ENCODE measurements at places on chromosomes 1 and 21.

GRCh38 chr1:243882276-243882675, 32.2 kb upstream of the AKT3 start:
- no peak for DNase-seq

DNA sequence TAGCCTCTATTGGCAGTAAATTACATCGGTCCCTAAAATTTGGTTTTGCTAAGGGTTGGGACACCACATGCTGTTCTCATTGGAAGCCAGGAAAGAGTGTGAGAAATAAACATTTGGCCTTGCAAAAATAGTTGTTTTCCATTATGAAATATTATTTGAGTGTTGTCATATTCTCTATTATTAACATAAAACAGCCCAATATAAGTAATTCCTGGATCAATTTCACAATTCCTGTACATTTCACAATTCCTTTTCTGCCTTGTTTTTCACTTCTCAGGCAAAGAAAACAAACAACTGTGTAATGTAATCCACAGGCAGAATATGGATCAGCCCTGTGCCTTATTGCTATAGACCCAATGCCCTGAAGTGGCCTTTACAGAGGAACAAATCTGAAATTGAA, 40.5 kb downstream of the C1orf87 start:
- DNase-seq, result no peak

GRCh38 chr1:196501760-196502428, 106.3 kb downstream of the KCNT2 start:
- no peak for DNase-seq

GRCh38 chr1:1081311-1082238, 7.5 kb upstream of the RNF223 start:
- no peak for DNase-seq

DNA sequence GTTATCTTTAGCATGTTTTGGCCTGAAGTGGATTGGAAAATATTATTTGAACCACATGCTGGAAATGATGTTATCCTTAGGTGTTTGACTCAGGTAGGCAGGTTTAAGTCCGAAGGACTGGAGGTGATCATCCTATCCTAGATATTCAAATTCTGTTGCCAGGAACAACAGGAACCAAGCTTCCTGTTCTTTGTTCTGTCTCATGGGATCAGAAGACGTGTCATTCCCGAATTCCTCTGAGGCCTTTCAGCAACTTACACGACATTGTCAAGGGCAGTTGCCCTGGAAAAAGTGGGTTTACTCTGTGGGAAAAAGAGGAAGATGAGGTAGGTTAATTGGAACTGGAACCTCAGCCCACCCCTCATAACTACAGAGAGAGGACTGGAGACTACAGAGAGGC, 36.6 kb downstream of the SLAMF6 start:
- no peak for DNase-seq

DNA sequence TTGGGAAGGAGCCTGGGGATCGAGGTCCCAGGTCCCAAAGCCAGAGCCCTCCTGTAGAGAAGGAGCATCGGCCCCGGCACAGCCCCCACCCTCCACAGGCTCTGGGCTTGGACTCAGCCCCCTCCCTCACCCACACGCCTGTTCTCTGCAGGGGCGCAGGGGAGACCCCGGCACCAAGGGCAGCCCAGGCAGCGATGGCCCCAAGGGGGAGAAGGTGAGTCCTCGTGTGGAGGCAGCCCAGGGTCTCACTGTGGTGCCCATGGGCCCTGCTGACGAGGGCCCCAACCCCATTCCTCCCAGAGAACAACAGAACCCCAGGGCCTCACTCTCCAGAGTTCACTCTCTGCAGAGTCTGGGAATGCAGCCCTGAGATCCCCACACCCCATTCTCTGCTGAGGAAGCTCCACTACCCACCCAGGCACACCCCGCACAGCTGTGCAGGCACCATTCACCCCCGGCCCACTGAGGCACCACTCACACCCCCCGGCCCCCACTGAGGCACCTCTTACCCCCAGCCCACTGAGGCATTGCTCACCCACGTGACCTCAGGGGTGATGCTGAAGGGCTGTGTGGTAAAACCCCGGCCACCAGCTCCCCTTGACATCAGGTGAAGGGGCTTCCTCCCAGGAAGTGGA, 21.8 kb downstream of the COL6A2 start:
- DNase-seq, result no peak

DNA sequence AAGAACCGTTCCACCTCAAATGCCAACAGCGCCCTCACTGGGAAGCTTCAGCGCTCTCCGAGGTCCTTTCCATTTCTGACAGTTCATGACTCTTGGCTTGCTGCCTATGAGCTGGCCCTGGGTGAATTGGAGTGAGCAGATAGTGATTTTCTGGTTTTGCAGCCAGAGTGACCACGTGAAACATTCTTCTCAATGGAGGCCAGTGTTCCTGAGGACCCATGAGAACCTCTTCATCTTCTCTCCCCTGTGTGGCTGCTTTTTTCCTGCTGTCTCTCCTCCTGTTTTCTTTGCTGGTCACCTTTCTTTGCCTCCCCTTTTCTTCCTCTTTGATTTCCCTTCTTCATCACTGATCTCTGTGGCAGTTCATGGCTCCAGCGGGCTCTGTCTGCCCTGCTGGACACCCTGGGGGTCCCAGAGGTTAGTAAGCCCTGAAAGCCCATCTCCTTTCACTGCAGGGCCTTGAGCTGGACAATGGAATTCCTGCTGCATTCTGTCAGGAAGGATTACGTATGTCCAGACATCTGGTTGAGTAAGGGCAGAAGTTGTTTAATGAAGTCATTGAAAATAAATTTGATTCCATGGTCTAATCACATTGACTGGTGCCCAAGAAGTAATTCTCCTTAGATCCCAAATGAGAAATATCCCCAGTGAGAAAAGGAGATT, 29.9 kb downstream of the VASH2 start:
- no peak for DNase-seq

- peak; percentile 26 for DNase-seq
Measured at GRCh38 chr1:200437556-200438203, 27.8 kb upstream of the ZNF281 start.

Measured in activated CD4-positive, alpha-beta T cell treated with anti-CD3 and anti-CD28 coated beads, Interleukin-2, amount 50 U/mL, for 16 hours (primary cell).